Adrenal gland (tissue), 19 donors: ENCODE measurements at places on chromosomes 6 and 20. TPM values are rescaled to one million over a fixed set of nuclear protein-coding genes. Genes with fewer than 3 reads are reported as not detected.
A peak's percentile ranks its signal among the peaks of the same experiment; 100 is the strongest.

DNA sequence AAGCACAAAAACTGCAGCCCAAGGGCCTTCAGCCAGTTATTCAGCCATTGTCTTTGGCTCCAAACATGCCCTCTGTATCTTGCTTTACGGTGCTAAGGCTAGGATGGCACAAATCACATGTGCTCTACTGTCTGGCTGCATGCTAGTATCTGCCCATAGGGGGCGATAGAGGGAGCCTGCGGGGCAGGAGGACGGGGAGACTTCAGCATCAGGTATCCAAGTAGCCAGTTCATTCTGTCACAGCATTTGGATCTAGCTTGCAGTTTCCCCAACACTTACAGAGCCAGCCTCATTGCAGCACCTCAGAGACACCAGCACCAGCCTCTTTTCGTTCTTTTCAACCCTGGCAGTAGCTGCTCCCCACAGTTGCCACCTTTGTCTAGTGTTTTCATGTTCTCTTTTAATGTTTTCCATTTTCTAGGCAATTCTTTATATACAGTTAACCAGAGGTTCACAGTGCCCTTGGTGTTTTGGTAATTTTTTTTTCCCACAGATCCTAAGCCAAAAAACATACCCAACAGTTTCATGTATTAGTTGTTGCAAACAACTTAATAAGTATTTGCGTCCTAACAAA is 705.9 kb downstream of the PTPRT start:
- H3K4me3 ChIP-seq = no peak overlapping the region
- no peaks in the 10 kb centered on the region for H3K4me1 ChIP-seq
- no peaks in the 10 kb centered on the region for H3K36me3 ChIP-seq
- H3K27me3 ChIP-seq = no peaks in the 10 kb centered on the region

DNA sequence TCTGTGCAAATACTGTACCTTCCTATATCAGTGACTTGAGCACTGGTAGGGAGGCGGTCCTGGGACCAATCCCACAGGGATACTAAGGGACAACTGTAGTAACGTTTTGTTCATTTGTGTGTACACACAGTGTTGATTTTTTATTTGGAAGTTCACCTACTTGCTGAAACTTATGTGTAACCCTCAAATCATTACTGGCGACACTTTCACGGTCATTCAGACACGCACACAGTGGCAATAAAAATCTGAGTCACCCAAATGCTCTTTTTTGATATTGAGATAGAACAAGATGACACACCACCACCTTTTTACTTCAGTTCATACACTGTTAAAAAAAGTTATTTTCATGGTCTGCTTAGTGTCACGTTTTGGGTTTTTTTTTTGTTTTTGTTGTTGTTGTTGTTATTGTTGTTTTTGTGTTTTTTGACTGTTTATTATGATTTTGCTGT is 79.8 kb downstream of the QKI start:
- no peak overlapping the region for H3K27ac ChIP-seq
- no peak for DNase-seq
- H3K4me1 ChIP-seq = peaks cover 19% of the 10 kb centered on the region
- H3K4me3 ChIP-seq = no peak overlapping the region
- H3K36me3 ChIP-seq = no peaks in the 10 kb centered on the region

The ERVFRD-1 gene
- total RNA-seq = 0.69 TPM

GRCh38 chr20:37386505-37387251 is 40.7 kb downstream of the SRC start:
- H3K36me3 ChIP-seq = peaks cover 24% of the 10 kb centered on the region
- H3K4me1 ChIP-seq = peaks cover 15% of the 10 kb centered on the region
- H3K27ac ChIP-seq = no peak overlapping the region
- no peak overlapping the region for H3K4me3 ChIP-seq
- peak; percentile 21 for DNase-seq

The NQO2 gene
- 200 TPM for total RNA-seq

GRCh38 chr6:22091424-22091948 is 205.3 kb downstream of the PRL start:
- no peak for DNase-seq
- no peaks in the 10 kb centered on the region for H3K27me3 ChIP-seq

GRCh38 chr20:24275946-24276705 is 193.3 kb upstream of the SYNDIG1 start:
- no peak overlapping the region for H3K27ac ChIP-seq
- H3K27me3 ChIP-seq = no peaks in the 10 kb centered on the region
- no peaks in the 10 kb centered on the region for H3K4me1 ChIP-seq
- no peaks in the 10 kb centered on the region for H3K36me3 ChIP-seq

- no peaks in the 10 kb centered on the region for H3K4me1 ChIP-seq
- H3K27ac ChIP-seq = no peak overlapping the region
- DNase-seq = no peak
Observed at GRCh38 chr6:158791274-158791855, 27.8 kb downstream of the EZR start.

The RNF182 gene
- not detected for total RNA-seq

The DTD1 gene
- 33.4 TPM for total RNA-seq

DNA sequence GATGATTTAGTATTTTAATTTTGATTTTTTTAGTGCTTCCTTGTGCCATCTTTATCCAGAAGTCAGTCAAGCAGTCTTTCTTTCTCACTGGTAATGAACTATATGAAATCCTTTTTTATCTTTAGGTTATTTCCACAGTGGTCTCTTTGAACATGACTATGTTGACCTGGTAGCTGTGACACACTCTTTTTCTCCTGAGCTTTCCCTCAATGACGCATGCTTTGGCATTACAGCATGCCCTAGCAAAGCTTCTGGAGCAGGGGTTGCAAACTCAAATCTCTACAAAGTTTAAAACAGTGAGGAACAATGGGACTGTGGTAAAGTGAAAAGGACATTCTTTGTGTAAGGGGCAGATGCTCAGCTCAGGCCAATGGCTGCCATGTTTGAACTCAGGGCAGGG is 4.5 kb upstream of the PLAGL1 start:
- no peaks in the 10 kb centered on the region for H3K4me1 ChIP-seq
- DNase-seq = no peak
- no peaks in the 10 kb centered on the region for H3K27me3 ChIP-seq
- no peaks in the 10 kb centered on the region for H3K36me3 ChIP-seq
- no peak overlapping the region for H3K27ac ChIP-seq

DNA sequence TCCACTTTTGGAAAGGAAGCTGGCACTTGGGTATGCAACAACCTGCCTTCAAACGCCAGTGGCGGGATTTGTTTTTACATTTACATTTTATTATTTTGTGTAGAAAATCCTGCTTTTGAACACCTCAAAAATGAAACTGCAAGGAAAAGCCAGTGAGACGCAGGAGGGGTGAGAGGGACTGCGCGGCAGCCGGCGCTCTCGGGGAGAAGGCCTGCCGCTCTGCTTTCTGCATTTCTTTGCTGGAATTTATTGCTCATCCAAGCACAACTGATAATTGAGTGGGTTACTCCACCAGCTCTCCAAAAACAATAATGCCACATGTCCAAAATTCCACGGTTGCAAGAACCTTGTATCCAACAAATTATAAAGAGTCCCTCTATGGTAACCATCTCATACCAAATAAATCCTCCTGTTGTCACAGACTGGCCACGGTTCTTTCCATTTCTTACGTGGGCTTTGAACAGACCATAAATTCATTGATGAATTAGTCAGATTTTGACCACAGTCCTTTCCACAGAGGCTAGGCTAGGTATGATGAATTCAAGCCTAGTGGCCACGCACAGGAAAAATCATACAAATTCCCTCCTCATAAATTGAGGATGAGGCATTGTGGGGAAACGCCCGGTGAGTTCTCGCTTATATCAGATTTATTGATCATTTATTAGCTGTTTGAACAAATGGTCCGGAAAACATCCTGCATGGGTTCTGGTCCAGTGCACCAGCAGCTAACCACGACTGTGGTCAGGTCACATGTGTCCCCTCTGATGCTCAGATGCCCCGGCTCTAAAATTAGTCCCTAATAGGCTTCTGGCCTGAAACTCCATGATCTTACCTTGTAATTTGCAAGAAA is 31.6 kb upstream of the FOXC1 start:
- H3K4me3 ChIP-seq = no peak overlapping the region
- no peaks in the 10 kb centered on the region for H3K4me1 ChIP-seq
- H3K27ac ChIP-seq = no peak overlapping the region

The BPIFB1 gene
- total RNA-seq = not detected

DNA sequence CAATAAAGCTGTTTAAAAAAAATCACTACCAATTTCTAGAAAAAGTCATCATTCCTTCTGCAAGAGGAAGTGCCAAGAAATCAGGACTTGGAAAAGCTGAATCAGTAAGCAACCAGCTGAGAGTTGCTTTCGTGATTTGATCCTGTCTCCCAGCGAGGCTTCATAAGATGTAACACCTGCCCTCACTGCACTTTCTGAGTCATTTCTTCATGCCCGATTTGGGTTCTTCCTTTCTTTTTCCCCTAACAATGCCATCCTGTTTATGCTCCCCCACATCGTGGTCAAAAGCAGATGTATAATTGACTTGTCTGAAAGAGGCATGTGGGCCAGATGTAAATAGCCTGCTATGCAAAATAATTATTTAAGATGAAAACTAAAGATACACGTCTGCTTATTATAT is 52.1 kb downstream of the RIPOR2 start:
- DNase-seq = no peak
- no peaks in the 10 kb centered on the region for H3K36me3 ChIP-seq
- H3K27ac ChIP-seq = no peak overlapping the region
- no peak overlapping the region for H3K4me3 ChIP-seq
- no peaks in the 10 kb centered on the region for H3K27me3 ChIP-seq

GRCh38 chr20:41261260-41261659 is 56.3 kb downstream of the ZHX3 start:
- H3K36me3 ChIP-seq = no peaks in the 10 kb centered on the region
- H3K4me1 ChIP-seq = no peaks in the 10 kb centered on the region
- H3K4me3 ChIP-seq = no peak overlapping the region
- H3K27me3 ChIP-seq = no peaks in the 10 kb centered on the region
- no peak for DNase-seq

DNA sequence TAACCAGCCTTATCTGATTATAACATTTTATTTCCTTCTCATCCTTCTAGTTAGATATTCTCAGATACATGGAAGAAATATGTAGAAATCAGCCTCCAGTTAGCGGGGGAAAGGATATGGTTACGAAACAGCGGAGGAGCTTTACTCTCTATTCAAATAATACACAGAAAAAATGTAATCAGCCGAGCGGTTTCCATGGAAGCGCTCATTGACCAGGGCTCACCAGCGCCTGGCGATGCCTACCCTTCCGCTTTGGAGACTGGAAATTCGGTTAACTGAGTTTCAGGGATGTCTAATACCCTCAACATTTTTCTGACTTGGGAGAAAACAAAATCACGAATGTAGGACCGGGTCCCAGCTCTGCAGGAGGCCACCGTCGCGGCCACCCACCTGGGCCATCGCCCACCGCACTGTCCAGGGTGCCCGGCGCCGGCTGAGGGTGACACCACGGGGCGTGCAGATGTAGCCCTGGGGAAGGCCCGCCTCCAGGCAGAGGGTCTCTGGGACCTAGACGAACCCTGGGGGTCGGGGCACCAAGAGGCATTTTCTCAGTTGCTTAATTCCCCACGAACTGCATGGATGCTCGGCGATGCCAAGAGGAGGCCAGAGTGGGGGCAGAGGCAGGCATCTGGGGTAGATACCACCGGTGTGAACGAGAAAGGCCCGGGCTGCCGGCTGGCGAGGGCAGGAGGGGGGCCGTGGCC is 1.7 kb downstream of the PRR18 start:
- H3K4me1 ChIP-seq = no peaks in the 10 kb centered on the region
- H3K27ac ChIP-seq = no peak overlapping the region
- H3K4me3 ChIP-seq = no peak overlapping the region
- H3K27me3 ChIP-seq = peaks cover 40% of the 10 kb centered on the region
- no peaks in the 10 kb centered on the region for H3K36me3 ChIP-seq

- H3K4me3 ChIP-seq = no peak overlapping the region
- H3K4me1 ChIP-seq = peaks cover 26% of the 10 kb centered on the region
- no peaks in the 10 kb centered on the region for H3K27me3 ChIP-seq
- H3K27ac ChIP-seq = no peak overlapping the region
- no peak for DNase-seq
Observed at GRCh38 chr6:131277591-131277990, 142.3 kb downstream of the AKAP7 start.

DNA sequence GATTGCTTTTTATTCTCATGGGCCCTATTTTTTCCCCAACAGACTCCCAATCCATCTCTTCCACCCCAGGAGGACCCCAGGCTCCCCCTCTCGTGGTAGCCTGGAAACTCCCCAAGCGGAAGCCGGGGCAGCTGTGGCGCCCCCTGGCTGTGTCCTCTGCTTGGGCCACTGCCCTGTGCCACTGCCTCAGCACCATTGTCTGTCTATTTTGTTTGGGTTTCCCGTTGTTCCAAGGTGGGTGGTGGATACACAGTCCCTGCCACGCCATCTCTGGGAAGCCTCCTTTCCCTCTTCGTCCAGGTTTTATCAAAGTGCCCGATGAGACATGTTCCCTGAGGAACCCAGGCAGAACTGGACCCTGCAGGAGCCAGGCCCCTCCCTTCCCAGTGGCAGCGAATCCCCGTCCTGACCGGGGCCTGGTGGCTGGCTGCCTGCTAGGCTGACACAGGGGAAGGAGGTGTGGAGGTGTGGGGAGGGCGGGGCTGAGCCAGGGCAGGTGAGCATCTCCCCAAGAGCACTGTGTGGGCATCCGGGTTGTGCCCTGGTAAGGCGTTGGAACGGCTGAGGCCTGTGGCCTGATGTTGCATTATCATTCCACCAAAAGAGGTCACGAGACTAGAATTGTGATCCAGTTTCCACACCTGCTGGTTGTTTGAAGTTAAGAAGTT is 228.2 kb downstream of the CDH4 start:
- no peak for DNase-seq
- no peaks in the 10 kb centered on the region for H3K27me3 ChIP-seq
- no peaks in the 10 kb centered on the region for H3K4me1 ChIP-seq
- H3K27ac ChIP-seq = no peak overlapping the region
- H3K4me3 ChIP-seq = no peak overlapping the region

DNA sequence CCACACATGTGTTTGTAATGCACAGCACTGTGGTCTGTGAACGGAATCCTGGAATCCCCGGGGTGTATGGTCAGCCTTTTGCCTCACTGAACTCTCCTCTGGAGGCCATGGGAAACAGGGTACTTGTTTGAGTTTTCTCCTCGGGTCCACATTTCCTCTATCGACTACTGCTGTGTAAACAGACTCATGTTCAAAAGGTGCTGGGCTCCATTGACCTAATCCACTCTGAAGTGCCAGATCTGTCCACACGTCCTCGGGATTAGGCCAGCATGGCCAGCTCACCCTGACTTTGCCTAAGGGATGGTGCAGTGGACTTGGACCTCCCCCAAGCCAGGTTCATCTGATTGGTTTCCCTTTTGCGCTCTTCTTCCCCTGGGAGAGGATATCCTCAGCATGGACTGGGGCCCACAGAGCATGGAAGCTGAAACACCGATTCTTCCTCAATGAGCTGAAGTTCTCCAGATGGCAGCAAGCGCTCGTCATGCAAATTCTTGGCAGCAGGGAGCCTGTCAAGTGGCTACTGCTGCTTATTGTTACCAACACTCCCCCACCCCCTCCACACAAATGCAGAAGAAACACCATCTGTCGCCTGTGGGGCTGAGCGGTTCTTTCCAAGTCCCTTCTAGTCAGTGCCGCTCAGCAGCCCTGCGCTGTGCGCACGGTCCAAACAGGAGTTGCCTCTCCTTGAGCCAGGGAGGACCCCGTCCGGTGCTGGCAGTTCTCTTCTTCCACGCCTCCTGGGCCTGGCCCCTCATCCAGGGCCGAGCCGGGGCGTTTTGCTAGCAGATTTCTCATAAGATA is 292.6 kb upstream of the MARCKS start:
- H3K4me3 ChIP-seq = no peak overlapping the region
- no peaks in the 10 kb centered on the region for H3K36me3 ChIP-seq
- H3K27ac ChIP-seq = no peak overlapping the region
- H3K27me3 ChIP-seq = no peaks in the 10 kb centered on the region
